ENCODE measurements at places on chromosomes 4 and X.

DNA sequence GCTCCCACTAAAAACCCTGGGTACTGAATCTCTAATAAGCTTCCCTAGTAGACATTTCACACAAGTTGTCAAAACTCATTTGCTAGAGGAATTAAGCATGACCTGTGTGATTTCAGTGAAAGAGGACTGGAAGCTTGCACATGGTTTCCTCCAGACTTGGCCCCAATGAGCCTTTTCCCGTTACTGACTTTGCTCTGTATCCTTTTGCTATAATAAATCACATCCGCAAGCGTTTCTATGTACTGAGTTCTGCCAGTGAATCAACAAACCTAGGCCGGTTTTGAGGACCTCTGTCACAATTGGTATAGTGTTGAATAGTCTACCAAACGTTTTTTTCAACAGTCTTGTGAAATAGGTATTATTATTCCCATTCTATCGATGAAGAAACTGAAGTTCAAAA is 8.2 kb downstream of the ATP11C start:
- DNase-seq, result no peak

- DNase-seq, result no peak
These were observed 213.8 kb upstream of the FGF13 start for GRCh38 chrX:138925330-138925729.

GRCh38 chrX:2516623-2517022 is 15.8 kb upstream of the DHRSX start:
- no peak for DNase-seq

GRCh38 chr4:9845791-9846493 is 64.5 kb downstream of the DRD5 start:
- no peak for DNase-seq

DNA sequence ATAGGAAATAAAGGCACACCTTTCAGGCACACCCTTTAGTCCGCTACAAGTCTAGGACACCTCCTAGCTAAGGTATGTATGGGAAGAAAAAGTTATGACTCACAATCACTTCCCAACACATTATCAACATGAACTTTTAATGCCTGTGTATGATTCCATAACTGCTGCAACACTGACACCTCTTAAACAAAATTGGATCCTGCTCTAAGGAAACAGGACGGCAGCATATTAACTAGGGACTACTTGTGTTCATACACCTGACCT is 2.4 kb upstream of the PPP3CA start:
- no peak for DNase-seq

DNA sequence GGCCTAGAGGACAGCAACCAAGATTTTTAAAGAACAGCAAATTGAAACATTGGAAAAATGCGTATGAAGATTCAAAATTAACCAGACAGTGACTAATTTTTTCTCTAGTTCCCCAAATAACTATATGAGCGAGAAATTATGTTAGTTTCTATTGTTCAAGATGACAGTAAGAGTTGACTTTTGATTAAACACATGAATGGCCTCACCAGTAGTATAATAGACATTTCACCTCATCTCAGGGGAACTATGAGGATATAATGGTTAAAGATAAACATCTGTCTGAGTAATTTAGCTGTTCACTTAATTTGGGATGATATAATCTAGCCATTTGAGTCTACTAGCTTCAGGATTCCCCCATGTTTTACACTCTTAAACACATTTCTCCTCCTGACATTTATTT is 380.9 kb upstream of the NWD2 start:
- no peak for DNase-seq

DNA sequence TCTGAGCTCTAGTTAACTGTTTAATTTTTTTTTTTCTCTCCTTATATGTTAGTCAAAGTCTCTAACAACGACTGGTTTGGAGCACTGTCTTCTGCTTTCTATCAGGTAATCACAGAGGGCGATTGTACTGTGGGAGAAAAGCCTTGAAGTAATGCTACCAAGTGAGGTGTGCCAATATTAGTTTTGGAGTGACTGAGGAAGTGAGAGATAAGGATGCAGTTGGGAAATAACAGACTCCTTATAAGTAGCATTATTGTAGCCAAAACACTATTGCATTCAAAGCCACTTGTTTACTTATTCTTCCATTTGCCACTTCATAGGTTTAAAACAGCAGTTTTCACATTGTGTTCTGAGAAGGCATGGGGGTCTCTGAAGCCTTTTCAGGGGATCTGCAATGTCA is 79.1 kb upstream of the SLC6A14 start:
- no peak for DNase-seq

- no peak for DNase-seq
These were observed 56.8 kb downstream of the TAPT1 start for GRCh38 chr4:16169490-16169889.

- DNase-seq, result peak; percentile 75
These were observed 7.3 kb upstream of the OPN1LW start for GRCh38 chrX:154136627-154137161.

- DNase-seq, result no peak
These were observed 592.4 kb downstream of the GLUD2 start for GRCh38 chrX:121639781-121640180.

GRCh38 chrX:125137521-125137920 is 182.2 kb upstream of the TEX13C start:
- DNase-seq, result no peak

DNA sequence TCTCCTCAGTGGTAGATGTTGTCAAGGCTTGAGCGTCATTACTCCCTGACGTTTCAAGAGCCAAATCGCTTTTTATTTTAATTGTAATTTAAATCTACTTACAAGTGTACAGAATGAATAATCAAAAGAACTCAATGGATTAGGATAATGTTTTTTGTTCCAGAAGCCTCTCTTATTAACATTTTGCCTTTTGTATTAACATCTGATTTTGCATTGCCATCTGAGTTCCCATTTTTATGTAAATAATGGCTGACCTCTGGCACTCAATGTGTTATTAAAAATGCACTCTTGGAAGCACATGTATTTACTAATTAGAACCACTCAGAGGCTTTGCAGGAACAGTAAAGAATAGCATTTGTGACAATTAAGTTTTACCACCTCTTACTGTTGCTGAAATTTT is 411.0 kb downstream of the EPHA5 start:
- DNase-seq, result no peak

DNA sequence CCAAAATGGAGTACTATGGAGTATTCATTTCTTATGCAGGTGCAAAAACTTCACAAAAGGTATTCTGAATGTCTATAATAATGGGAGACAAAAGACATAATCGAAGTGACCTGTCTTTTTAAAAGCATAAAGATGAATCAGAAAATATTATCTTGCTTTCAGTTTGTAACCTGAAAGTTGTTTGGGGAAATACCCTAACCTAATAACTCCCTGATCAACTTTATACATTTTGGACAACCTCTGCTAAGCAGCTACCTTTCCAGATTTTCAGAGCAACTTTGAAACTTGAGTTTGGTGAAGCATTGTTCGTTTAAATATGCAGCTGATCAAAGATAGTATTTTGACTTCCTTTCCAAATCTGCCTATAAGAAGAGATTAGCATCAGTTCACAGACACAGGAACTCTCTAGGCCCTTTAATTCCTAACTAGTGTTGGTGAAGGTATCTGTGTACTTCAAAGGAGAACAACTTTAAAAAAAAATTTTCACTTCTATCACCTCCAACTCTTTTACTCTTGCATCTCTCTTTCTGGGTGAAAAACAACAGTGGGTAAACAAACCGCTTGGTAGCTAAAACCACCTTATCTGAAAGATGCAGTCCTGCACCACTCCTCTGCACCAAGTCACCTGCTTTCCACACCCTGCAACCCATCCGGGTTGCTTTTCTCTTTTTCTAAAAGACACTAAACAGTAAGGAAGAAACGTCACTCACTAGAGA is 26.5 kb downstream of the CD40LG start:
- DNase-seq, result peak; percentile 67

GRCh38 chr4:98485816-98486345 is 172.5 kb downstream of the TSPAN5 start:
- no peak for DNase-seq

DNA sequence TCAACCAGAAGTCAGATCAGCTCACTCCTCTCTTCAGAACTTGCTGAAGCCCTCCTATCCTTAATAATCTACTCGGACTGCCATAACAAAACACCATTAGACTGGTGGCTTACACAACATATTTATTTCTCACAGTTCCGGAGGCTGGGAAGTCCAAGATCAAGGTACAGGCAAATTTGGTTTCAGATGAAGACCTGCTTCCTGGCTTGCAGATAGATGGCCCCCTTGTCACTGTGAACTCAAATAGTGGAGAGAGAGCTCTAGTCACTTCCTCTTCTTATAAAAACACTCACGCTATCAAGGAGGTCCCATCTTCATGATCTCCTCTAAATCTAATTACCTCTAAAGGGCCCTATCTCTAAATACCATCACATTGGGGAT is 125.1 kb downstream of the CAMK2D start:
- DNase-seq, result peak; percentile 59

GRCh38 chr4:40458109-40458508 is 123.0 kb downstream of the CHRNA9 start:
- DNase-seq, result no peak

GRCh38 chrX:133473451-133473850 is 58.2 kb upstream of the GPC4 start:
- DNase-seq, result no peak

GRCh38 chr4:105634402-105635080 is 73.9 kb downstream of the INTS12 start:
- no peak for DNase-seq

- DNase-seq, result no peak
These were observed 50.8 kb downstream of the ANAPC10 start for GRCh38 chr4:145047151-145047550.

DNA sequence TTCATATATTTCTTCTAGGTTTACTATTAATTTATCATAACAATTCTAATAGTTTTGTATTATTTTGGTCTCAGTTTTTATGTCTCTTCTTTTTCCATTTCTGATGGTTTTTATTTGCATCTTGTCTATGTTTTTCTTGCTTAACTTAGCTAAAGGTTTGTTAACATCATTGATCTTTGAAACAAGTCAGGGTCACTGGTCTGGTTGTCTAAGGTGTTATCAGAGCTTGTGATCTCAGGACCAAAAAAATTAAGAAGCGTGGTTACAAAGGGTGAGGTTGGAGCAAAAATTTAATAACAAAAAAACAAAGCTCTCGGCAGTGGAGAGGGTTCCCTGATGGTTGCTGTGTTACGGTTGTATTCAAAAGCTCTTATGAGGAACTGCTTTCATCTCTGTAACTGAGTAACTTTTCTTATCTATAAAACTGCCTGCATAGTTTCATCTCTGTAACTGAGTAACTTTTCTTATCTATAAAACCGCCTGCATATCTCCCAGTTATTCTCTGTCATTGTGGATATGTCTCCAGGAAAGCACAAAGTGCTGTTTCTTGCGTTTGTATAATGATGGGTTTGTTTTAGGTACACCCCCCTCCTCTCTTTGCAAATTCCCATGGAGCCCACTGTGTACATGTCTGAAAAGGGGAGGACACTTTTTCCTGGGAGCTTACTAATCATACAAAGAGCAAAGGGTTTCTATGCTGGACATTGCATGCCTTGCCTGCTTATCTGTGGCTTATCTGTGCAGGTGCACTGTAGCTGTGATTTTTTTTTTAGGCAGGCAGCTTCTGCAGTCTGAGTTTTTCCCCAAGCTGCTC is 62.4 kb upstream of the UGT2B15 start:
- DNase-seq, result no peak

GRCh38 chrX:33161829-33162228 is 49.5 kb downstream of the DMD start:
- no peak for DNase-seq

GRCh38 chr4:126375462-126376054 is 1060.8 kb downstream of the FAT4 start:
- DNase-seq, result no peak

DNA sequence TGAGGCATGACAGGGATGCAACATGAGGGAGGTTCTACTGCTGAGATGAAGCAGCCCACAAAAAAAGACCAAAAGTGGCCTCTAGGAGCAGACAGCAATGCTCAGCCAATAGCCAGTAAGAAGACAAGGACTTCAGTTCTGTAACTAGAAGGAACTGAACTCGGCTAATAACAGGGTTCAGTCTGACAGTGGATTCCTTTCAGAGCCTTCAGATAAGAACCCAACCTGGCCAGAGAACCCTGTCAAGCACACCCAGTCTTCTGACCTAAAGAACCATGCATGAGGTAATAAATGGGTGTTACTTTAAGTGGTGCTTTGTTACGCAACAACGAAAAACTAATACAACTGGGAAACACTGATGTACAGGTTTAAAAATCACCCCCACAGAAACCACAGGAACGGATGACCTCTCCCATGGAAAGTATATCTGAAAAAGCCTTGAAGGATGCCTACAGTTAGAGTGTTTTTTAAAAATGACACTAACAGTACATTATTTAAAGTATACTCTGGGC is 94.6 kb downstream of the PAPSS1 start:
- no peak for DNase-seq

GRCh38 chrX:150870029-150870428 is 28.4 kb downstream of the CD99L2 start:
- DNase-seq, result no peak

DNA sequence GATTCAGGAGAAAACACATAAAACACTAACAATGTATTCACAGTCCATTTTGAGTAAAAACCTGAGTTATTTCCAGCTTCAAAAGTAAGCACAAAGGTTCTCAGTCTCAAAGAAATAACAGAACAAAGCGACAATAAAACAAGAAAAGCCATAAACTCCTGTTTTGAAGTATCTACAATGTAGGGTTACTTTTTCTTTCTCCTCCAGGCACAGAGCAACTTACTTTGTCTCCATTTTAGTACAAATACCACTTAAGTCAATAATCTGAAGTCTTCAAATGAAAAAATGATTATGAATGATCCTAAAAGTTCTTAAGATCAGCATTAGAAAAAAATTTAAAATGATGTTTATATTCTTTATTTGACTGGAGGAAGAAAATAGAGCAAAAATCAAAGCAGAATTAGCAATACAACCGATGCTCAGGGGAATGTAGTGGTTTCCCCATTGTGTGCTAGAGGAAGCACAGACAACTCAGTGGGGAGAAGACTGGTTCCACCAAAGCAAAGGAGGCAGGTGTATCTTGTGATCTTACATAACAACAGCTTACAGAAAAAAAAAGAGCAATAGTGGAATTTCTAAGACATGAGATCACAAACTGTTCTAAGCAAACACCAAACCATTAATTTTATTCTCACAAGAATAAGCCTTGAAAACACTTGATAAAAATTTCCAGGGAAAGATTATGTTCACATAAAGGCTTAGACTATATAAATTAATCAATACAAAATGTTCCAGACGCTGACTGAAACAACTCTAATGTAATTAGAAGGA is 35.1 kb downstream of the EPHA5 start:
- DNase-seq, result no peak

- DNase-seq, result peak; percentile 16
These were observed 9.6 kb downstream of the CC2D2A start for GRCh38 chr4:15479089-15479912.

- DNase-seq, result no peak
These were observed 55.0 kb downstream of the BEX3 start for GRCh38 chrX:103431316-103431715.

DNA sequence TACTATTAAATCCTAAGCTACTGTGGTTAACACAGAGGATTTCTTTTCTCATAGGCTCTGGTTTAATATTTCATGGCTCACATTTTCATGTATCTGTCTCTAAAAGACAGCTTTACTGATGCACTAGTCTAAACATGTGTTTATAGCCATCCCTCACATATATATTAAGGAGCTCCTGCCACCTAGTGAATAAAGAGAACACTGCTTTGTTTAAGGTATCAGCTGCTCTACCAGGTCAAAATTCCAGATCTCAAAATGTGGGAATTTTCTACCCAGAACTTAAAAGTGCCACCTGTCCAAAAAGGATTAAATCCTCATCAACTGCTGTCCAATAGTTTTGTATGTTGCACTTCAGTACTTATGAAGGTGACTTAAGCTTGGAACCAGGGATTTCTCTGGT is 188.5 kb upstream of the TEX13C start:
- no peak for DNase-seq
